ENCODE measurements at places on chromosomes 5 and 9.

DNA sequence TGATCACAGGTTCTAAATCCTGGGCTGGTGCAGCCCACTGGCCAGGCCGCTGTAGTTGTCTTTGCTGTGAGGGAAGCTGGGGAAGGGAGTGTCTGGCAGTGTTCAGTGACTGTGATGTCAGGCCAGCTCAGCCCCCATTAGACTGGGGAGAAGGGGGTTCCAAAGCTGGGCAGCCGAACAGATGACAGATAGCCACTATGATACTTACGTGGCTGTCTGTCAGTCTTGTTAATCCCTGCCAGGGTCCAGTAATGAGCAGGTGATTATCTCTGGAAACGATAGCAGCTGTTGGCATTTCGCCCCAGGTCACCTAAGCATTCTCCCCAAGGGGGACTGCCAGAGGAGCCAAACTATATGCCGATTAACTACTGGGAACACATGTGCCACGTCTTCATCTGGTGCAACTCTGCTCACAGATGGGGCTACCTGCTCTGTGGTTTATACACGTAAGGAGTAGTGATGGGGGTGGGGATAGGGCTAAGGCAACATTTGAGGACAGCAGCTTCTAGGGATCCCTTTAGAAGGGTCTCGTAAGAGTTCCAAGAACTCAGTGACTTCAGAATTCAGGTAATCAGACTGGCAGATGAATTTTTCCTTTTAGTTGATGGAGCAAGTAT lies 396.3 kb downstream of the KDM4C start:
- no peak for DNase-seq

DNA sequence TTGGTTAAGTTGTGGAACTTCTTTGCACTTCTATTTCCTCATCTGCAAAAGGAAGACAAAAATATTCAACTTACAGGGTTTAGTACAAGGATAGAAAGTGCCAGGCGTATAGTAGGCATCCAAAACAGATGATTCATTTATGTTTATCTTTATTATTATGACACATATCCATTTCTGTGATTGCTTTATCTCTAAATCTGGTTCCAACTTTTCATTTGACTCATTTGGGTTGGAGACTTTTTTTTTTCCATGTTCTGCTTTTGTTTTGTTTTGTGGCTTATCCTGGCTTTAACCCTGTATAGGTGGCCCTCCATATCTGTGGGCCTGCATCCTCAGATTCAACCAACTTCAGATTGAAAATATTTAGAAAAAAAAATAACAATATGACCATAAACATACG lies 186.7 kb upstream of the SLC24A2 start:
- DNase-seq = no peak

DNA sequence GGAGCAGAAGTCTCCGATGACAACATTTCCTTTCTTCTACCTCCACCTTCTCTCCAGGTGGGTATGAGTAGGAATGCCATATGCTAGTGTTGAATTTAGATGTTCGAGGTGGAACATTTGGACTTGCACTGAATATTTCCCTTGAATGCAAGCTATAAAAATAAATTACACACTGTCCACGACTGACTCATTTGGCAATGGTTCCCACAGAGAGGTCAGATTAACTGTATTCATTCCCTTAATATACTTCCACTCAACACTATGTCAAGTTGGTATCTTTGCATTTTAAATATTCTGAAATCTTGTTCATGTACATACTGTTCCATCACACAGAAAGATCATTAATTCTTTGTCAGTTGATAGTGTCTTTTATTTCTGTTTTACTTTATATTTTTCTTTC lies 222.6 kb upstream of the PIK3R1 start:
- DNase-seq = no peak

DNA sequence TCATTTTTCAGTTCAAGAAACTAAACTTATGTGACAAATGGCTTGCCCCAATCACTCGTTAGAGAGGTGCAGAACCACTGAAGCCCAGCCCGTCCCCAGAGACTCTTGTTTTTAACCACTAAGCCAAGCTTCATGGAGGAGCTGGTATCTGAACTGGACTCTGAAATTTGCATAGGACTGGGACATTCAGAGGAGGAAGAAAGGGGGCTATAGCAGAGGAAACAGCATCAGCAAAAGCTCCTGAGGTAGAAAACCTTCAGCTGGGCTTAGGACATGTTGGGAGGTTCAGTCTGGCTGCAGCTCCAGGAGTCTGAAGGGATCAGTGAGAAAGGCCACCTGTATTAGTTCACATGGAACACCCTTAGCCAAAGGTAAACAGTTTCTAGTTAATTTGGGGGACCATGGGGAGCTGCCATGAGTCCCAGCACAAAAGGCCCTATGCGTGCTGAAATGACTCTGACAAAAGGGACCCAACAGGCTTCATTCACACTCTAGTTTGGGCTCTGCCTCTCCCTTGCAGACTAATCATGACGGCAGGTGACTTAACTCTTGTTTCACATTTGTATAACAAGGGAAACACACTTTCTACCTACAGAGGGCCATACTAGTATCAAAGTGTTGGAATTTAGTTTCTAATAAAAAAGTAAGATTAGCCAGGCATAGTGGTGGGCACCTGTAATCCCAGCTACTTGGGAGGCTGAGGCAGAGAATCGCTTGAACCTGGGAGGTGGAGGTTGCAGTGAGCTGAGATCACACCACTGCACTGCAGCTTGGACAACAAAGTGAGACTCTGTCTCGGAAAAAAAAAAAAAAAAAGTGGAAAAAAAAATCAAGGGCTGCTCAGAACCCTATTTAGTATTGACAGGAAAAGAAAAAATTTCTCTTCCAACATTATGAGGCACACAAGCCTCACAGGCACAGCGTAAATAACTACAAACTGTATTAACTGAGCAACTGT lies 10.2 kb downstream of the FBXO10 start:
- DNase-seq = no peak

- no peak for DNase-seq
These were observed 23.7 kb downstream of the BARHL1 start for GRCh38 chr9:132606066-132606465.

DNA sequence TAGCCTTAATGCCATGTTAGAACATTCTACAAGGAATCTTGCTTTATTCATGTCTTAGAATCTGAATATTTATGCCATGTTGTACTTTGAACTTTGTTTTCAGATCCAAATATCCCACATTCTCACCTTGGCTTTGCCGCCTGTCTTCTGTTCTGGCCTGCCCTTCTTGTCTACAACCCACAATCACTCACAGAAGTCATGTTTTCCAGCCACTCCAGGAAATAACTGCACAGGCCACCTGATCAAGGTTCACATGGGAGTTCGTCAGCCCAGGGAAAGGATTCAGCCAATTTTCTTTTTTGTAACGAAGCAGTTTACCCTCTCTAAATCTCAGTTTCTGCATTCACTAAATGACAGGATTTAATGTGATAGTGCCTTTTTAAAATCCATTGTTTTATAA lies 70.5 kb downstream of the JAKMIP2 start:
- no peak for DNase-seq

DNA sequence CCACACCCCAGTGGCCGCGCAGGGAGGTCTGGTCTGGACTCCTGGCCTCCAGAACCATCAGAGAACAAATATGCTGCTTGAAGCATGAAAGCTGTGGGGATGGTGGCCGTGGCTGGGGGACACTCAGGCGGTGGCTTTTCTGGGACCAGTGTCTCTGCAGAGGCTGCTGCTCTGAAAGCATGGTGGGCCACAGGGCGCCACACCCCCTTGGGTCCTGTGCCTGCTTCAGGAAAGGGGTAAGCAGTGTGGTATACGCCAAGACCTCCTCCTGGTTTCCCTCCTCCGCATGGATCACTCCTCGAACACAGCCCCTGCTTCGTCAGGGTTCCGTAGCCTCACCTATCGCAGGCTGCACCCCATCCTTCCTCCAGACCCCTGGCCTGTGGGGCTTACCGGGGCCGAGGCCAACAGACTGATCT lies 19.7 kb upstream of the TERT start:
- no peak for DNase-seq

DNA sequence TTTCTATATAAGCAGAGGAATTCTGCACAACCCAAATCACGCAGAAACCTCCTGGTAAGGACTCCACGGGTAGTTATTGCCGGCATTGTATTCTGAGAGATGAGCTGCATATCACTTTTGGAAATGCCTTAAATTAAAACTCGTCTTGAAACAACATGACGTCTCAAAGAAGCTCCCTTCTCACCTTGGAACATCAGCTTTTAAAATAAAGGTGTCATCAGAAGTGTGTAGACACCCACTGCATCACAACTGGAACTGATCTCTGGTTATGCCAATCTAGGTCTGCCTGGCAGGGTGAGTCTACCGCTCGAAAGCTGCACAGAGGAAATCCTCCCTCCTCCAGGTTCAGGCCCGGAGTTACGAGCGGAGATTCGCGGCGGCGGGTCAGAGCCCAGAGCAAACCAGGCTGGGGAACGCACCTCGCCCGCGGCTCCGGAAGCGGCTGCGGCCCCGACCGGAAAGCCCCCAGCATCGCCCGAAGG lies 974 bp upstream of the SLC12A2 start:
- no peak for DNase-seq

GRCh38 chr5:166293892-166294291 lies 1997.6 kb upstream of the WWC1 start:
- DNase-seq = no peak

DNA sequence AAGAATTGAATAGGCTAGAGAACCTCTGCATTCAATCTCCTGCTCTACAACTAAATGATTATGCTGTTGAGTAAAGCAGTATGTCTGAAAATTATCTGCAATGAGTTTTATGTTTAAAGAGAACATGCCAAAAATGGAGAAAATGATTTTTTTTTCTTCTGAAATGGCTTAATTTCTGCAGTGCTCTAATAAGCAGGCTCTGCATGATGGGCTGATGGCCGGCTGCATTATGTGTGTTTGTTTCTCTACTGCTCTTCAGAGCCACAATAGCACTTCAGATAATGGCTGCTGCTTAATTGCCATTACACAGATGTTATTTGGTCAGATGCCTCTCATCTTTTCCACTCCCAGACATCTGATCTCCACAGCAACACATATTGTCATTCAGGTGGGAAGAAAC lies 286.4 kb upstream of the DMAC1 start:
- no peak for DNase-seq

DNA sequence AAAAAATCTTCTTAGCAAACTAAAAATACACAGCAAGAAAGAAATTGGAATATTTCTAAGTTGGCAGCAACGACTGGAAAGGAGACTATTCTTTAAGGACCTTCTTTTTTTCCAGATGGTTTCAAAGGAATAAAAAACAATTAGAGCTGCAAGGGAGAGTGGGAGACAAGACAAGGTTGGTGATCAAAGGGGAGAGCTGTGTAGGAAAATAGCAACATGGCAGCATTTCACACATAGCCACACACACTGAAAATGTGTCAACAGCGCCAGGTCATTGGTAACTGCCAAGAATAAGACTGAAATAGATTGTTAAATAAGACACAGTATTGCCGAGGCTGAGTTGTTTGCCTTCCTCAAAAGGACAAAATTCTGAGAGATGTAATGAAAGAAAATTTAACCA lies 88.1 kb upstream of the TLE1 start:
- DNase-seq = no peak

- DNase-seq = no peak
These were observed 2233.8 kb downstream of the MAT2B start for GRCh38 chr5:165739079-165739741.

DNA sequence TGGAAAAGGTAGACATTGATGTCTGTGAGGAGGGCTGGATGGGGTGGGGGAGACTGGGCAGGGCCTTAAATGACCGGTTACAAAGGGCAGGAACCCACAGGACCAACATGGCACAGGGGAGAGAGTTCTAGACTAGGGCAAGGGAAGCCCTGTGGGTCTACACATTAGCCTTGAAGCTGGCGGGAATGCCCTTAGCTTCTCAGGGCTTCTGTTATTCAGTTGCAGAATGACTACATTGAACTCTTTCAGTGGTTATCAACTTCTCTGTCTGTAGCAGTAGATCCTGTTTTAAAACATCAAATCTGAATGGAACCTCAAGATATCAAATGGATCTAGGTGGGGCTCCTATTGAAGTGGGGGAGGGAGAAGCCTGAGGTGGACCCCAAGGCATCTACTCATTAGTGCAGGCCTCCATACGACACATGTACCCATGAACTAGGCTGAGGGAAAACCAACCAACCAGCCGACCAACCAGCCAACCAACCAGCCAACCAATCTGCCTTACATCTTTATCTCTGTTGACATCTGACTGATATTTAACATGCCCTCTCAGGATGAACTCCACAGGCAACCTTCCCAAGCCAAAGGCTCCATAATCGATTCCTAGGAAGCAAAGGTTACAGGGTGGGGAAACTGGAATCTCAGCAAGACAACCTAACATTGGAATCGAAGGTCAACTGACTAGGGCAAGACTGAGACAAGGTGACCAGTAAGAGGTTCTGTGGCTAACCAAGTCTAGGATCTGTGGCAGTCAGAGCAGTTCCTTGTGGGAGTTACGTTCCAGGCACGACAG lies 48.3 kb downstream of the DAP start:
- DNase-seq = no peak

All from SIG-M5 (cell line).